ENCODE measurements at places on chromosomes 7 and 10.

DNA sequence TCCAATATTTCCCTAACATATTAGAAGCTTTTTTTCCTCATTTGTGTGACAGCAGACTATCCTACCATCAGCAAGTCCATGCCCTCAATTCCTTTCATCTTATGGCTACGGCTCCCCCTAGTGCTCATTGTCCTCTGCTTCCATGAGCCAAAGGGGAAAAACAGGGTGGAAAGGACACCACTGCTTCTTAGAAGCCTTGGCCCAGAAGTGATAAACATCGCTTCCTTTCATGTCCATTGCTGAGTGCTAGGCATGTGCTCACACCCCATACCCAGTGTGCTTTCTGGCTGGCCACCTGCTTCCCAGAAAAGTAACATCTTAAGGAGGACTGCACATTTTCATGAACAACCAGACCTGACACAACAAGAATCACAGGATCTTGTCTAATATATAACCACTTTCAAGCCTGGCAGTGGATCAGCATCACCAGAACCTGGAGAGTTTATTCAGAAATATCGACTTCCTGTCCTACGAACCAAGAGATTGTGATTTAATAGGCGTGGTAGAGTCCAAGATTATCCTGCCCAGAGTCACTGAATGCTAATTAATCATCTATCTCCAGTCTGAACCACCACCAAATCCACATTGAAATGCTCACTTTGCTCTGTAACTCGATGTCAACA is 650.5 kb upstream of the SORCS1 start:
- peak; percentile 61 for DNase-seq

- DNase-seq, result no peak
Observed at GRCh38 chr7:158824028-158824427, 5.3 kb downstream of the ESYT2 start.

GRCh38 chr10:12334186-12334530 is 15.2 kb upstream of the CAMK1D start:
- DNase-seq, result no peak

DNA sequence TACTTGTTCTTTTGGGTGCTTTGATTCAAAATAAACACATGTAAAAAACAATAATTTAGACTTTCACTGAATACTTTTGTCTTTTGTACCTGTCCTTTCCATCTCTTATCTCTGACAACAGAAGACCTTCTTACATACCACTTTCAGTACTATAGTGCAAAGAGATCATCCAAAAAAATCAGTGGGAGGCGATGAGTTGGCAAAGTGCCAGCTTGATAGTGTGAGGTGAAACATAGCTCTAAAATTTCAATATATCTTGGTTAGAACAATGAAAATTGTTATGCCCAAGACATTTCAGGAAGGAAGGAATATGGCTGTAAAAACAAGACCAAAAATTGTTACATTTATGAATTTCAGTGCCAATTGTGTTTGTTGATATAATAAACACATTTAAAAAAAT is 390.2 kb upstream of the COBL start:
- no peak for DNase-seq

GRCh38 chr7:143373255-143373794 is 7.8 kb upstream of the ZYX start:
- no peak for DNase-seq

GRCh38 chr7:34190299-34190698 is 285.0 kb downstream of the BMPER start:
- no peak for DNase-seq

- DNase-seq, result no peak
Observed at GRCh38 chr10:124743191-124744101, 732 bp downstream of the FAM53B start.

DNA sequence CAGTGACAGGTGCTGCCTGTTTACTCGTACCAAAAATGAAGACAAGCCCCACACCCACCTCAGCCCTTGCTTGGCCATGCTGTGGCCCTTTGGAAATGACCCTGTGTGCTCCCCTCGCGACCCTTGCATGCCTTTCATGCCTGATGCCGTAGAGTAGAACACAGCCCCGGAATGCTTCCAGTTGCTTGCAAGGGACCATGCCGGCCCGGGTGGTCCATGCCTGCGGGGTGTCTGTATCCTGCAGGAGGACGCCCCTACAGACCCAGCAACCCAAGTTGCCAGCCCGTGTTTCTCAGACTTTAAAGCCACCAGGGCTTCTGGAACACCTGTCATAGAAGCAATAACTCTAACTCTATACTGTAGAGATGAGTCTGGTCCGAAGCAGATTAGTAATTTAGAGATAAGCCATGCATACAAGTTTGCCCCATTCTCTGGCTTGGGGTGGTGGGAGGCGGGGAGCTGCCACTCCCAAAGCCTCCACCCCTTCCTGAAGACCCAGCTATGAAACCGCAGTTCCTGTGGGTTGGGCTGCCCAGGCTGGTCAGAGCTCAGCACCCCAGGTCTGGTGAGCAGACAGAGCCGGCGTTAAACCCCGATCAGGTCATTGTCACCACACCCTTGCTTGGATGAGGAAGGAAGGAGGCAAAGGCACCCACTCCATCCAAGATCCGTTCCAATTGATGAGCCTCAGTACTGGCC is 143.5 kb downstream of the ADCY1 start:
- DNase-seq, result no peak

- peak; percentile 27 for DNase-seq
Observed at GRCh38 chr7:82616059-82616728, 172.6 kb upstream of the CACNA2D1 start.

GRCh38 chr10:94193466-94193924 is 169.2 kb downstream of the NOC3L start:
- DNase-seq, result no peak

DNA sequence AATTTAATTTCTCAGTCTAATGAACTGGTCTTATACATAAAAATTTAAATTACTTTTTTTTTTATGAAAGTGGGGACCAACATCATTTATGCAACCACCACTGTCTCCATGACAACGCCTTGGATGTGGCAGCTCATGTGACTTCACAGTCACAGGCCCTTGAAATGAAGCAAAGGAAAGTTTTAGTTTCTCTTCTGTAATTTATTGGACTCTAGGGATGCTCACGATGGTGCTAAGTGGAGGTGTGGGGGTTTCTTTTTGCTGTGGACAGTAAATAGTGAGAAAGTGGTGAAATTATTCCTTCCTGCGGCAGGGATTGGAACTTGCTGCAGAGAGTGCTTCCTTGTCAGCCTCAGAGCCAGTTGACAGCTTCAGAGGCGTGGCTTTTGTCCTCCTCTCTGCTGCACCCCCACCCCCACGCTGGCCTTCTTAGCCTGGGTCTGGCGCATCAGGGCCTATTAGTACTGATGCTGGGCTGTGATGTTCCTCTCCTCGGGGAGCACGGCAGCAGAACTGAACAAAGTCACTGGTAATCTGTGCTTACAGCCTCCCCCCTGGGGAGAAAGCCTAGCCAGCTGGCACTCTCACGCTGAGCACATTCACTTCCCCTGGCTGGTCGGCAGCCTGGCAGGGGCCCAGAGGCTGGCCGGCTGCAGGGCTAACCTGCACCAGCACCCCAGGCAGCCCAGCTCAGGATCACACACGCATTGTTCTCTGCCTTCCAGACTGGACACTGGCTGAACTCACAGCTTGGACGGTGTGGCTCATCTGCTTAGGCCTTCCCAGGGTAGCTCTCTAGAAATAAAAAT is 517.5 kb upstream of the GALNT17 start:
- DNase-seq, result peak; percentile 94

DNA sequence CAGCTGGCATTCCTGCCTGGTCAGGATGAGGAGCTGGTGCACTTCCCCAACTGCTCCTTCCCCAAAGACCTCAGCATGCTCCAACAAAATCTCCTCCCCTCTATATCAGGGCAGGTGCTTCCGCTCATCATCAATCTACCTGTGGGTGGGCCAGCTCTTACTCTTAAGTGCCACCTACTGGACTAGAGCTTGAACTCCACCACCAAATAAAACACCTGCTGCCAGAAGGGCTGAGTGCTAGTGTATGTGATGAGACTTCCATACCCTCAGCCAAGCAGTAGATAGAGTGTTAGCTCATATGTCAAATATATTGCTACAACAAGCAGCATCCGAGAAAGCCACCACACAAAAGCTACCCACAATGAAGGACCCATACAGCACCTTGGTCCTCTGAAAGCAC is 264.3 kb downstream of the RNLS start:
- DNase-seq, result no peak

DNA sequence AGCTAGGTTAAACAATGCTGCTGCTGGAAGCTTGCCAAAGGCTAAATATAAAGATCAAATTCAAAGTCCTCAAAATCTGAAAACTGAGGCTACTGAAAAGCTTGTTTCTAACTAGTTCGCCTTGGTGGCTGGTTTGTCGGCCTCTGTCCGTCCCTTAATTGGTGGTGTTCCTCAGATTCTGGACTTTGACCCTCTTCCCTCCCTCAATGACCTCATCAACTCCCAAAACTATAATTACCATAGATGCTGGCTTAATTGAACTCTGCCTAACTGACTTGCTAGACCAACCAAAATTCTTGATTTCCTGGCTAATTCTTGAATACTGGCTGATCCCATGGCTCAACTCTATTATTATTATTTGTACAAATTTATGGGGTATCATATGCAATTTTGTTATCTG is 15.6 kb downstream of the ARHGAP21 start:
- DNase-seq, result no peak

GRCh38 chr10:129707406-129708388 is 240.7 kb downstream of the MGMT start:
- DNase-seq, result no peak

- DNase-seq, result no peak
Observed at GRCh38 chr7:9835199-9835598, 1138.5 kb upstream of the PHF14 start.

DNA sequence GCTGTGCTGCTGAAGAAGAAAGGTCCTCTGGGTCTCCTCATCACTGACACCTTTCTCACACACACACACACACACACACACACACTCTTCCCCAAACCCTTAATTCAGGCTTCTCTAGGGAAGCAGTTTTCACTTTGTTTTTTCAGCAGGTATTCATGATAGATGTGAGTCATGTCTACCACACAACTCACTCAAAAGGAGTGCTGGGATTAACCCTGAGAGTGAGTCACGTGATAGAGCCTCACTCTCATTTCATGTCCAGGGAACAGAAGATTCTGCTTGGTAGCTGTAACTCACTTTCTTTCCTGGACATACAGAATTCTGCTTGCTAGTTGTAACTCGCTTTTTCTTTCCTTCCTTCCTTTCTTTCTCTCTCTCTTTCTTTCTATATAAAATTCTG is 45.4 kb downstream of the VIM start:
- DNase-seq, result no peak

GRCh38 chr10:113036619-113037018 is 86.6 kb downstream of the TCF7L2 start:
- no peak for DNase-seq

- no peak for DNase-seq
Observed at GRCh38 chr7:80882213-80882801, 36.5 kb downstream of the SEMA3C start.

All from NCI-H1694 (cell line).